ENCODE measurements at places on chromosomes 4 and X.

- no peaks in the 10 kb centered on the region for H3K36me3 ChIP-seq
- no peak for DNase-seq
- no peak overlapping the region for H3K4me3 ChIP-seq
- no peak overlapping the region for H3K27ac ChIP-seq
- peaks cover 14% of the 10 kb centered on the region for H3K4me1 ChIP-seq
Measured at GRCh38 chrX:150405006-150405405, 41.9 kb downstream of the MAMLD1 start.

DNA sequence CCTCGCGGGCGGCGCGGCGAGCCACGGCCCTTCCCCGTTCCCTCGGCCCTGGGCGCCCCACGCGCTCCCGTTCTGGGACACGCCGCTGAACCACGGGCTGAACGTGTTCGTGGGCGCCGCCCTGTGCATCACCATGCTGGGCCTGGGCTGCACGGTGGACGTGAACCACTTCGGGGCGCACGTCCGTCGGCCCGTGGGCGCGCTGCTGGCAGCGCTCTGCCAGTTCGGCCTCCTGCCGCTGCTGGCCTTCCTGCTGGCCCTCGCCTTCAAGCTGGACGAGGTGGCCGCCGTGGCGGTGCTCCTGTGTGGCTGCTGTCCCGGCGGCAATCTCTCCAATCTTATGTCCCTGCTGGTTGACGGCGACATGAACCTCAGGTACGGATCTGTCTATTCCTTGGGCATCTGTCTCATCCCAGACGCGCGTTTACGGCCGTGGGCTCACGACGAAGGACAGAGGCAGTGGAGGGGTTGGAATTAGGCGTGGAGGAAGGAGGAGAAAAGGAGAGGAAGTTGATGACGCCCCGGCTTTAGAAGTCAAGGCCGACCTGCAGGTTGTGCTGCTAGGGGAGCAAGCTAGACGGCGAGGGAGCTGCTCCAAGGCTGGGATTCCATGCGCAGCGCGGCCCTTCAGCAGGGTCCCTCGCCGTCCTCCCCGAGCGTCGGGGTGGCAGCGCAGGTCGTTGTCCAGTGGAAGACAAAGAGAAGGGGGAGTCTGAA, 792 bp downstream of the SLC10A4 start:
- no peaks in the 10 kb centered on the region for H3K36me3 ChIP-seq
- peak overlapping the region; percentile 59 for H3K4me3 ChIP-seq
- peaks cover 15% of the 10 kb centered on the region for H3K4me1 ChIP-seq
- DNase-seq: peak; percentile 38
- H3K27ac ChIP-seq: no peak overlapping the region
- H3K27me3 ChIP-seq: peaks cover 72% of the 10 kb centered on the region

DNA sequence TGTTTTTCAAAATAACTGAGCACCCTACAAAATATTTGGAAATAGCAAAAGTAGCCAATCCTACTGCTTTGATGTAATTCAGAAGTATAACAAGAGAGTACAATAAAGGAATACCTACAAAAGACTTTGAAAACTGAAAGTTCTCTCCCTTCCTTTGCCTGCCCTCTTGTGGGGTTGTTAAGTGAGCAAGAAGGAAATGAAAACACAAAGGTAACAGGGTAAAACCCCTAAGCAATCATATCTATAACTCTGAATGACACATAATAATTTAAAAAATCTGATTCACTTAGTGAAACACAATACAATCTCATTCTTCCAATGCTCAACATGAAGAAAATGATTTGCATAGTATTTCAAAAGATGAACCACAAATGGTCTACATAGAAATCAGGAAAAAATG, 98.2 kb downstream of the FRYL start:
- H3K4me3 ChIP-seq: no peak overlapping the region
- H3K4me1 ChIP-seq: peaks cover 49% of the 10 kb centered on the region
- H3K27me3 ChIP-seq: no peaks in the 10 kb centered on the region
- peaks cover 19% of the 10 kb centered on the region for H3K36me3 ChIP-seq
- H3K27ac ChIP-seq: peak overlapping the region; percentile 85

DNA sequence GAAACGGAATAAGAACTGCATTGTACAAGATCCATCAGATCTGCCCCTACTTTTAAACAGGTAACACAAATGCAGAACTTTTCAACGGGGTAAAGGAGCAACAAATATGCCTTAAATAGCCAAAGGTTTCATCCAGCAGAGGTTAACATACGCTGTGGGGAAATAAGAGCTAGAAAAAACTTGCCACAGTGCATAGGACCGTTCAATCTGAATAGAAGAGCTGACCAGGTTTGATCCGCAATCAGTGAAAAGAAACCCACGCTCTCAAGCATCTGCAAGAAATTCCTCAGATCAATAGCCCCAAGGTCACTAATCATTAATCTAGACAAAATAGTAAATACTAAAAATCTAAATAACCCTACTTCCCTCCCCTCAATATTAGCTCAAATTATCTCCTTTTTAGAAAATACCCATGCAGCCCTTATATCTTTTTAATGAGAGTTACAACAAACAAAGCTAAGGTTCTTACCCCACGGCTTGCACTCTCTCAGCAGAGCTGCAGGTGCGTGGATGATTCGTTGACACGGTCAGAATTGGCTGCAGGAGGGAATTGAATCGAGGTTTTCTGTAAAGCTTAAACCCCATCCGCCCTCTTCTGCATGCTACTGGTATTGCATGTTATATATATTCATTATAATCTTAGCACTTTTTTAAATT, at the start of gene TLR10:
Gene TLR10, minus strand, starts transcription at position 539 of the 657 bp plus-strand sequence. CDS start 7,400 bp downstream, outside the sequence.
- peaks cover 2% of the 10 kb centered on the region for H3K4me1 ChIP-seq
- H3K27ac ChIP-seq: no peak within 1 kb of the TSS
- no peaks in the 10 kb centered on the region for H3K27me3 ChIP-seq
- no peak for DNase-seq

DNA sequence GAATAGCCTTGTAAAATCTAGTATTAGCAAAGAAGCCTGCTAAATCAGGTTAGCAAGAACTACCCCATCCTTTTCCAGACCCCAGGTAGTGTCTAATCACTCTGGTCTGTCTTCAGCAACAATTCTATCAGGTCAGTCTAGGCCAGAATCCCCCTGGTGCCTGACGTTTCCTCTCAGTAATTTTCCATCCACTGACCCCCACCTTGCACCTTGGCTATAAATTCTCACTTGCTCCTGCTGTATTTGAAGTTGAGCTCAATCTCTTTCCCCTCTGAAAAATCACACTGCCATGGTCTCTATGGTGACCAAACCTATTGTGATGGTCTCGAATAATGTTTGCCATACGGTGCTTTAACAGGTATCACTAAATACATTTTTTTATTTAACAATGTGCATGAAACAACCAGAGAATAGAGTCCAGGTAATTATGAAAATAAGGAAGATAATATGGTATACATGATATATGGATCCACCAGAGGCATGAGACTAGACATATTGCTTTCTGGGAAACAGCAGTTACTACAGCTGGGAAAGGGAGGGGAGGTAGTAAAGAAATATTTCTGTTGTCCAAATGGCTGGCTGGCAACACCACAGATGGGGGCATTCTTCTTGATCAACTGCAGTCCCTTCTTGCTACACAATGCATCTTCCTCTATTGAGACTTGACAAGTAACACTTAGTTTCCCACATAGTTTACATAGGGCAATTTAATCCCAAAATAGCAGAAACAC, 33.8 kb downstream of the CXCL1 start:
- no peaks in the 10 kb centered on the region for H3K36me3 ChIP-seq
- H3K4me3 ChIP-seq: no peak overlapping the region
- no peaks in the 10 kb centered on the region for H3K4me1 ChIP-seq
- no peak for DNase-seq

- no peak for DNase-seq
- H3K27me3 ChIP-seq: peaks cover 55% of the 10 kb centered on the region
- no peaks in the 10 kb centered on the region for H3K36me3 ChIP-seq
- H3K4me3 ChIP-seq: no peak overlapping the region
- no peaks in the 10 kb centered on the region for H3K4me1 ChIP-seq
Measured at GRCh38 chrX:38606821-38607220, 45.5 kb downstream of the TSPAN7 start.

DNA sequence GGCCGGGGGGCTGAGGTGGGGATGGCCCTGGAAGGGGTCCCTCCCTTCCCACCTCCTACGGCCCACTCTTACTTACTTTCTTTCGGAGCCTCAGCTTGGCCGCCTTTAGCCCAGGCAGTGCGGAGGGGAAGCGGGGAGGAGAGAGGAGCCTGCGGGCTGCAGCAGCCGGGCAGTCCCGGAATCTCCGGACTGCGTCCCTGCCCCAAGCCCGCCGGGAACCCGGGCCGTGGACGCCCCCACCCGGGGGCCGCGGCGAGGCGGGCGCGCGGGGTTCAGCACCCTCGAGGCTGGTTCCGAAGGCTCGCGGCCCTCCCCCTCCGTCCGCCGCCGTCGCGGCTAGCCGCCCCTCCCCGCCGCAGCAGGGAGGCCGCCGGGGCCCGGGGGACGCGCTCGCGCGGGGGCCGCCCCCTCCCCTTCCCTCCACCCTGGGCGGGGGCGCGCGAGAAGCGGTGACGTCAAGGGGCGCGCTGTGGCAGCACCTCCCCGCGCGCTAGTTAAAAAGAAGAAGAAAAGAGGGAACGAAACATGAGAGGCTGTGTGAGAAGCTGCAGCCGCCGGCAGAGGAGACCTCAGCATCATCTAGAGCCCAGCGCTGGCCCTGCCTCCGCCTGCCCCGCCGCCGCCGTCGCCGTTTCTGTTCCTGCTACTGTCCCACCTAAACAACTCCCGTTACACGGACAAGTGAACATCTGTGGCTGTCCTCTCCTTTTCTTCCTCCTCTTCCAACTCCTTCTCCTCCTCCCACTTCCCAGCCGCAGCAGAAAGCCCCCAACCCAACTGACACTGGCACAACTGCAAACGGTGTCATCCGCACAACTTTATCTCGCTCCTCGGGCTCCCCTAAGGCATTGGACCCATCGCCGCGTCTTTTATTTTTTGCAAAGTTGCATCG, at the start of gene HHIP:
Gene HHIP, plus strand, starts transcription at position 526 of the 892 bp plus-strand sequence. CDS start 520 bp downstream, outside the sequence.
- peaks cover 20% of the 10 kb centered on the region for H3K4me1 ChIP-seq
- peak within 1 kb of the TSS; percentile 71 for H3K4me3 ChIP-seq
- DNase-seq: peak; percentile 30
- peaks cover 58% of the 10 kb centered on the region for H3K27me3 ChIP-seq
- H3K27ac ChIP-seq: no peak within 1 kb of the TSS
- H3K36me3 ChIP-seq: no peaks in the 10 kb centered on the region

DNA sequence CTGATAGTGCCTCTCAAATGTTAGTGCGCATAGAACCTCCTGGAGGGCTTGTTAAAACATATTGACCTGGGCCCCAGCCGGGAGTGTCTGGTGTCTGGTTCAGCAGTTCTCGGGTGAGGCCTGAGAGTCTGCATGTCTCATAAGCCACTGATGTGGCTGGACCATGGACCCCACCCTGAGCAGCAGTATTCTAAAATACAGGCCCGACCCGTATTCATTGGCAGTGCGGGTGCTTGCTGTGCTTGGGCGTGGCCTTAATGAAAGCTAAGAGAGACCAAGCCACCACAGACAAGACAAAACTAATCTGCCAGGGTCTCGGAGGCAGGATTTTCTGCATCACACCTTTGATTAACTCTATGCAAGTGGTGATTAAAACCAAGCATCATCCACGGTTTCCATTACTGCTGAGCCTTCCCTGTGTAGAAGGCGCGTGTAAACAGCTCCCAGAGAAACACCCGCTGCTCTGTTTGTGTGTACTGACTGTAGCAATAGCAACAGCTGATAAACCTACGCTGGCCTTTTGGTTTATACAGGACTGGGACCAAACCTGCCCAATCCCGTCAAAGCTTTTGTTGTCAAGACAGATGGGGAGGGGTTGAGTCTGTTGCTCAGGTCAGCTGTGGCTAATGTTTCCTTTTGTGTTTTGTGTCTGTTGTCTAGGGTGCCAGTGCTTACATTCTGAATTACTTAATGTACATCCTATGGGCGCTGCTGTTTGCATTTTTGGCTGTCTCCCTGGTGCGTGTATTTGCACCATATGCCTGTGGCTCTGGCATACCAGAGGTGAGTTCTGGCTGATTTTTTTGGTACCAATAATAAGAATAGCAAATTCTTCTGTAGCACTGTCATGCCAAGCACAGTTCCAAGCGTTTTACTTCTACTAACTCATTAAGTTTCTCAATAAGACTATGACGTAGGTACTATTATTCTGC, 40.8 kb downstream of the CLCN4 start:
- peaks cover 2% of the 10 kb centered on the region for H3K4me1 ChIP-seq
- H3K36me3 ChIP-seq: no peaks in the 10 kb centered on the region
- H3K27me3 ChIP-seq: peaks cover 33% of the 10 kb centered on the region
- H3K27ac ChIP-seq: no peak overlapping the region
- no peak for DNase-seq
- no peak overlapping the region for H3K4me3 ChIP-seq

- no peaks in the 10 kb centered on the region for H3K27me3 ChIP-seq
- no peak overlapping the region for H3K4me3 ChIP-seq
- DNase-seq: no peak
- H3K4me1 ChIP-seq: peaks cover 61% of the 10 kb centered on the region
Measured at GRCh38 chrX:24202465-24203031, 53.0 kb downstream of the ZFX start.

GRCh38 chr4:91319556-91320268, 984.1 kb upstream of the GRID2 start:
- no peak for DNase-seq
- H3K4me1 ChIP-seq: no peaks in the 10 kb centered on the region
- H3K36me3 ChIP-seq: no peaks in the 10 kb centered on the region
- no peak overlapping the region for H3K27ac ChIP-seq
- H3K4me3 ChIP-seq: no peak overlapping the region
- H3K27me3 ChIP-seq: no peaks in the 10 kb centered on the region

DNA sequence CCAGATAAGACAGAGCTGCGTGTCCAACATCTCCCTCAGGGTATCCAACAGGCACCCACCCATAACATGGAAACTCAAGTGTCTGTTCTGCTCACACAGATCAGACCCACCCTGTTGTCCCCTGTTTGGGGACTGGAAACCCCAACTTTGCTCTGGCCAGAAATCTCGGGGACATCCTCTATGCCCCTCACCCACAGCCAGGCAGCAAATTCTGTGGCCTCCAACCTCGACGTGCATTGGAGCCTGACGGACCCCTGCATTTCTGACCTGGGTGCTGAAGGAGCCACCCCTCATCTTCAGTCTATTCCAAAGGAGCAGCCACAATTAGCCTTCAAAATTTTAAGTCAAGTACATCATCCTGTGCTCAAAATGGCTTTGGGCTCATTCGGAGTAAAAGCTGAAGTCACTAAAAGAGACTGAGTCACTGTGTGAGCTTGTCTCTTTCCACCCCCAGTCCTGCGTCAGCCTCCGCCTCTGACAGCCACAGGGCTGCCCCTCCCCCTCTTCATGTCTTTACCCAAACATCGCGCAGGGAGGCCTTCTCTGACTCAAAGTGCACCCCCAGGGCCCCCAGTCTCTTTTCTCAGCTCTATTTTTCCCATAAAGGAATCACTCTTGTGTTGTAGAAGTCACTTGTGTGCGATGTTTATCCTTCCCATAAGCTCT, 24.4 kb upstream of the PDE6B start:
- no peak overlapping the region for H3K4me3 ChIP-seq
- peak; percentile 64 for DNase-seq
- H3K36me3 ChIP-seq: no peaks in the 10 kb centered on the region

DNA sequence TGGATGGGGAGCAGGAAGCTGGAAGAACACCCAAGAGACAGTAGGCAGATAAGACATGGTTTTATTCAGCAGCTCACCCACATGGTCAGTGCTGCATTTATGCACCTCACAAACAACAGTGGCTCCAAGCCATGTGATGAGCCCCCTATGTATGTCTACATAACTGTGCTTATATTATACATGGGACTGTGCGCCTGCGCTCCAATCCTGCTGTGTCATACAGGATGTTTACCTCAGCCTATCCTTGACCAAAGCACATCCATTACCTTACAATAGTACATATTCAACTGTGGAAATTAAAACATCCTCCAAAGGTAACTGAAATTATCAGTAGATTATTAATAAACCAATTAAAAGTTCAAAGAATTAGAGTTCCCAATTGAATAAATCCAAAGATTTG, 44.1 kb upstream of the SGMS2 start:
- peaks cover 44% of the 10 kb centered on the region for H3K27me3 ChIP-seq
- no peak for DNase-seq
- H3K36me3 ChIP-seq: no peaks in the 10 kb centered on the region
- no peaks in the 10 kb centered on the region for H3K4me1 ChIP-seq
- H3K4me3 ChIP-seq: no peak overlapping the region

All from activated T-cell treated with anti-CD3 and anti-CD28 coated beads, Interleukin-2, amount 50 U/mL, for 24 hours (primary cell).